ENCODE measurements at places on chromosomes 1 and 21.
A peak's percentile ranks its signal among the peaks of the same experiment; 100 is the strongest.

- DNase-seq, result no peak
Measured at GRCh38 chr1:202276081-202276715, 65.5 kb downstream of the UBE2T start.

DNA sequence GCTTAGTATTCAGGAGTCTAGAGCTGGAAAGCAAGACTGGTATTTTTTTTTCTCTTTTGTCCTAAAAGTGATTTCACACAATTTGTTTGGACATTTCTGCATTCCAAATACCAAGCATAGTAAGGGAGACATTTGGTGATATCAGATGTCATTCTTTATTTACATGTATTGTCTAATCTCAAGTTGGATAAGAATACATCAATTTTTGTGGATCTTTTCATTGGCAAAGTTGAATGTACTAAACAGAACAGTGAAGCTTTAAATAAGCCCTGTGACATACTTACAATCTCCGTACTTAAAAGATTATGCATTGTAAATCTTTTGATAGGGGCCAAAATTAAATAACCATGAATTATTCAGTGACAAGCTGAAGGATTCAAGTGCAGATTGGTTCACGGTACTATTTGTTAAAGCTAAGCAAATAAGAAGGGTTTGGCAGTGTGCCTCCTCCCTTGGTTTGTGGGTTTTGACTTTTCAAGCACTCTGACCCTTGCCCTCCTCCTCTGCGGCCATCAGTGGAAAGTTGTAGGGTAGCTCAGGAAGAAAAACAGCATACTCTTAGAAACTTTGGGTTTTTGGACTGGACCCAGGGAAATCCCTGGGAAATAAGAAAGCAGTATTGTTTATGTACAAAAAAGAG, 663.7 kb downstream of the ADGRL2 start:
- DNase-seq, result no peak

DNA sequence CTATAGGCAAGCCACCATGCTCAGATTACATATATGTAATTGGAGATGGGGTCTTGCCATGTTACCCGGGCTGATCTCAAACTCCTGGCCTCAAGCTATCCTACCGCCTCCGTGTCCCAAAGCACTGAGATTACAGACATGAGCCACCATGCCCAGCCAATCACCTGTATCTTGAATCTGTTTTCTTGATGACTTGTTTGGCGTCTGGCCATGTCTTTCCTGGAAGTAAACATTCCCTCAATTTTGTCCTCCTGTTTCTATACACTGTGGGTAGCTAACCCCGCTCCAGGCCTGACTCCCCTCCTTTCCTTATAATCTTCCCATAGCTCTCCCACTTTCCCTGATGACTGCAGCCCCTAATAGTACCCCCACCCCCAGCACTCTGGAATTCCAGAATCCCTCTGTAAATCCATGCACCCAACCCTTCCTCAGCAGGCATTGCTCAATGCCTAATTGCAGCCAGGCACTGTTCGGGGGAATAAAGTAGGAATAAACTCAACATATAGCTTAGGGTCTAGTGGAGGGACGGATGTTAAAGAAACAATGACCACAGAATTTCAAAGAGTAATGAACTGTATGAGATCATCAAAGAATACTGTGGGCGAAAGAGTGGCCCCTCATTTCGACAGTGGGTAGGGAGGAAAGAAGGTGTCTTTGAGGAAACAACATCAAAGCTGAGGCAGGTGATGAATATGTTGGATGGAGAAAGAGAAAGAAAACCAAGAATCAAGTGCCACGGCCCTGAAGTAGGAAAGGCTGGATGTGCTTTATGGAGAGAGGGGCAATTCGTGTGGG, 161.5 kb downstream of the ADSS2 start:
- DNase-seq, result no peak

DNA sequence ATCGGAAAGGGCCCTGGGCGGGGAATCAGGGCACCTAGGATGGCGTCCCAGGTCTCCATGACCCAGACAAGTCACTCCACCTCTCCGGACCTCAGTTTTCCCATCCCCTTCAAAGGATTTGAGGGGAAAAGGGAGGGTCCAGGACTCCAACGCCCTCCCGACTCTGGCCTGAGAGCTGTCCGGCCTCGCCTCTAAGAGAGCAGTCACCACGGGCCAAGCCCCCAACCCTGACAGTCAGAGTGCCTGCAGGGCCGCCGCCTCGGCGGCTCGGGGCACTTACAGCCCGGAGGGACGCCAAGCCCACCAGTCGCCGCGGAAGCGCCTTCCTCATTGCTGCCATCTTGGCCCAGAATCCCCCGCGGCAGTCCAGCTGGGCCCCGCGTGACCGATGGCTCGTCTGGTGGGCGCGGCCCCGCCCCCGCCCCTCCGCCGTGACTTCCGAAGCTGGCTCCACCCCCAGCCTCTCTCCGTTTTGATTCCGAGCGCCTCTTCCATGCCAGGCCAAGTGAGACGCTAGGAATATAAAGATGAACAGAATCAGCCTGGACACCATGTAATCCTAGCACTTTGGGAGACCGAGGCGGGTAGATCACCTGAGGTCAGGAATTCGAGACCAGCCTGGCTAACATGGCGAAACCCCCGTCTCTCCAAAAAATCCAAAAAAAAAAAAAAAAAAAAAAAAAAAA, at the start of gene HMGCL:
Gene HMGCL, minus strand, starts transcription at position 354 of the 686 bp plus-strand sequence. Its CDS starts 14 bp downstream, at position 340.
- DNase-seq, result peak; percentile 84

GRCh38 chr21:42209801-42210479, 9.0 kb upstream of the ABCG1 start:
- no peak for DNase-seq

DNA sequence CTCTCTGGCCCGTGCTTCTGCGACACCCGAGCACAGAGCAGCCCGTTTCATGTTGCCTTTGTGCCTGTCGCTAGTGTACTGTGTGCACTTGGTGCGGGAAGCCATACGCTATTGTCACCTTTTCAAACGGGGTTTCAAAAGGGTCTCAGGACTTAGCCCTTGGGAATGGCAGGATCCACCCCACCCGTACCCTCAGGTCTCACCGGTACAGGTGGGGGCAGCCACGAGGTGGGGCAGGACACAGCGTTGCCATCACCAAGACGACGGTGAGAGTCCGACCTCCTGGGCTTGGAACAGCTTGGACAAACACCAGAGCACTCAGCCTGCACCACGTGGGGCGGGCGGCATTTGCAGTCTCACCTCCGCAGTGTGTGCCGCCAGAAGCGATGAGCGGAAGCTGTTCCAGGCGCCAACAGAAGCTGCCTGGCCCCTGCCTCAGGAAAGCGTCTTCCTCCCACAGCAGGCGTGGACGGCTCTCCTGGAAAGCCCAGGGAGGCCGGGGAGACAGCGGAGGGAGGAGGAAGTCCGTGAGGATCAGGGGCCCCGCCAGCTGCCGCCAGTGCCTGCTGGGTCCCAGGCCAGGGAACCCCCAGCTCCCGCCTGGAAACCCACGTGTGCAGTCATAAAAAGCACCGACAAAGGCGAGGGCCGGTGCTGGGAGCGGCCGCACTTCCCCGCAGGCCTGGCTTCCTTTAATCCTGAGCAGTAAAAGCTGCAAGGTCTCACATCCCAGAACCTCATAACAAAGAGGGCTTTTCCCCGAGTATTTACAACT, 131.3 kb upstream of the ARHGEF16 start:
- no peak for DNase-seq

- no peak for DNase-seq
Measured at GRCh38 chr1:98104289-98104688, 183.5 kb upstream of the DPYD start.

GRCh38 chr1:87174724-87175245, 153.9 kb upstream of the LMO4 start:
- no peak for DNase-seq

DNA sequence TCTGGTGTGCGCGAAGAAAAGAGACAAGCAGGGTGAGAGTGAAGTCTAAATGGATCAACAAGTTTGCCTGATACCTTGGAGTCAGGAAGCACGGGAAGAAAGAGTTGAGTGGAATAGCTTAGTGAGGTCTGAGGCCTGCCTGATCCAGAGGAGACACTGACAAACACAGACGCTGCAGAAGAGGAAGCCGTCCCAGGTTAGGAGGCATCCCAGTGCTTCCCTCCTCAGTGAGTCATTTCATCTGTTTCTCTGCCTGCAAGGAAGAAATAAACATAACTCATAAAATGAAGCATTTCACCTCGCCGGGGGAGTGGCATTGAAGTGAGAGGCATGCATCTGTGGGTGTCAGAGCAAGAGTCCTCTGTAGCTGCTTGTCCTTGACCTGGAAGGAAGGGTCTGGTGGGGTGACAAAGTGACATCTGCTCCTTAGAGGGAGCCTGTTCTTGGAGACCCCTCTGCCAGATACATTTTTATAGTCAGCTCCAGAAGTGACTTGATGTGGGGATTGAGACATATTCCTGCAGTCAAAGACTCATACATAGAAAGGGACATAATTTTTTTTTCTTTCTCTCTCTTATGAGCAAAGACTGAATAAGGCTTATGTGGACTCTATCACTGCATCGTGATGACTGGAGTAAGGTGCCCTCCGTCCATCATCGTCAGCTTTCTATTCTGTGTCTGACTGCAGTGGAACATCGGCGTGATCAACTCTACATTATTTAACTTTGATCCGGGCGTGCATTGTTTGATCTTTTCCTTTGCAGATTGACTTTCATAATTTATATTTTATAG, 256.7 kb downstream of the KIF26B start:
- no peak for DNase-seq

GRCh38 chr1:148309940-148310500, 157.9 kb upstream of the NBPF11 start:
- no peak for DNase-seq

- no peak for DNase-seq
Measured at GRCh38 chr1:180928331-180929230, 15.9 kb downstream of the KIAA1614 start.

- no peak for DNase-seq
Measured at GRCh38 chr1:234125714-234126113, 221.2 kb downstream of the SLC35F3 start.

- no peak for DNase-seq
Measured at GRCh38 chr1:207335695-207336363, 14.4 kb downstream of the CD55 start.

- no peak for DNase-seq
Measured at GRCh38 chr1:55375617-55376258, 160.6 kb upstream of the USP24 start.

DNA sequence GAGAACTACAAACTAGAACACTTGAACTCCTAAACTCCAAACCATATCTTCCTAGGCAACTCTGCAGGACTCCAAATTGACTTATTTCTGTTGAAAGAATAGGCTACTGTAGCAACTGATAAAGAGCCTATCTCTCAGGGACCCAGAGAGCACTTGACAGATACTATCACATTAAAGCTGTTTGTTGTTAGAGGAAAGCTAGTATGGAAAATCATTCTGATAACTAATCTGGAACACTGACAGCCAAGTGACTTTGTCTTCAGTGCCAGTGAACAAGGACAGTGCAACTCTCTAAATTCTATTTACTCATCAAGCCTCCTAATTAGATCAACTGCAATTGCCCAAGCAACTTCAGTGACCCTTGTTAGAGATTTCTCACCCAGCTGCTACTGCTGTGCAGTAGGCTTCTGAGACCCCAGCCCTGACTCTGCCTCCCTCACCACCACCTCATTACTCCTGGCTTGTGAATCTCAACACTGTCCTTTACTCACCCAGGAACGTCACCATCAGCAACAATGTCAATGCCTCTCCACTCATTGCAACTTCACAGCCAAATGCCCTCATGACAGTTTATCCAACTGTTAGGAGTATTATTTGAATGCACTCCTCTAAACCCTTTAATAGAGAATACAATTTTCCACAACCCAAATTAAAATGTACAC, 7.4 kb upstream of the RGS13 start:
- DNase-seq, result no peak

DNA sequence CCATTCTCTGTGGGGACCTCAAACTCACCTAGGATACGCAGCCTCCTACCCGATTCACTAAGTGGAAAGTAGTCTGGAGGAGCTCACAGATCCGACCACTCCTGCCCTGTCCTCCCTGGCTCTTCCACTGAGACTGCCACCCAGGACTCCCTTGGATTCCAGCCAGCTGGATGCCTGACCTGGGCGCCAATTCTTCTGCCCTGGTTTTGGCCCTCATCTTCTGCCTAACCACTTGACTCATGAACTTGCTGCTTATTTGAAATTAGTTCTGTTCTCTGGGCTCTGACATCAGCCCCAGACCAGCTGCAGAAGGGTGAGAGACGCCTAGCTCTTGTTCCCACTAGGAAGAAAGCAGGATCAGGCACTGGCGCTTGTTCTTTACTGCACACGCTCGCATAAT, 48.9 kb downstream of the SLC35D1 start:
- no peak for DNase-seq

GRCh38 chr1:151563376-151563775, 23.3 kb downstream of the TUFT1 start:
- DNase-seq, result no peak

DNA sequence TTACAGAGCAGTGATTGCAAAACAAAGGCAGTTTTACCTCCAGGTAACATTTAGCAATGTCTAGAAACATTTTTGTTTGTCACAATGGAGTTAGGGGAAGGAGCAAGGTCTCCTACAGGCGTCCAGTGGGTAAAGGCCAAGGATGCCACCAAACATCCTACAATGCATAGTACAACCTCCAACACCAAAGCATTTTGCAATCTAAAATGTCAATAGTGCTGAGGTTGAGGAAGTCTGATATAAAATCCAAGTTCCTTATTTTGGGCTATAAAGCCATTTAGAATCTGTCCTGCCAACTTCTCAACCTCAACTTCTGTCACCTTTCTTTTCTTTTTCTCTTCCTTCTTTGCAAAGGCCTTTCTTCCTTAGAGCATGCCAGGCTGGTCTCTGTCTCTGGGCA, 111.2 kb downstream of the FASLG start:
- DNase-seq, result no peak

DNA sequence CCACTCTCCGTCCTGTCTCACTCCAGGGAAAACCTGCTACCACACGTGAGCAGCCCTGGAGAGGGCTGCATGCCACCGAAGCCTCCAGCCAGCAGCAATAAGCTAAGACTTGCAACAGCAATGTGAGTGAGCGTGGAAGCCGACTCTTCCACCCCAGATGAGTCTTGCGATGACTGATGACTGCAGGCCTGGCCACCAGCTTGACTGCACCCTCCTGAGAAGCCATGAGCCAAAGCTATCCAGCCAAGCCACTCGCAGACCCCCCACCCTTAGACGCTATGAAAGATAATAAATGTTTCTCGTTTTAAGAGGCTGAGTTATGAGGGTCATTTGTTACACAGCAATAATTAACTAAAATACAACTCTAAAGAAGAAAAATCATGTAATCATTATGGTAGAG, 118.6 kb upstream of the GALNT2 start:
- DNase-seq, result no peak

DNA sequence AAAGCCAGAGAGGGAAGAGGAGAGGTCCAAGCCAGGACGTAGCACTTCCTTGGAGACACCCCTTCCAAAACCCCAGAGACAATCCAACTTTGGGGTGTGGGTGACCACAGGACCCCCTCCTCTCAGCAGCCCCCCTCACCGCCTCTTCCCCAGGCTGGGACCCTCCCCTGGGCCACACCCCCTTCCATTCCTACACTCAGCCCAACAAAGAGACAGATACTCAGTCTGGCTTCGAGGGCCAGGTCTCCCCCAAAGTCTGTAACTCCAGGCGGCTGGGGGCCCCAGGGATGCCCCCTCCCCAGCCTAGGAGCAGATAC, 1.4 kb downstream of the MEX3A start:
- no peak for DNase-seq

- no peak for DNase-seq
Measured at GRCh38 chr1:160503087-160503486, 20.0 kb downstream of the SLAMF6 start.

GRCh38 chr21:19523746-19524145, 1120.2 kb upstream of the TMPRSS15 start:
- no peak for DNase-seq

Measured in hypothalamus (tissue), 51 donors.